ENCODE measurements at places on chromosomes 7 and 10. TPM values are rescaled to one million over a fixed set of nuclear protein-coding genes. Genes with fewer than 3 reads are reported as not detected.

DNA sequence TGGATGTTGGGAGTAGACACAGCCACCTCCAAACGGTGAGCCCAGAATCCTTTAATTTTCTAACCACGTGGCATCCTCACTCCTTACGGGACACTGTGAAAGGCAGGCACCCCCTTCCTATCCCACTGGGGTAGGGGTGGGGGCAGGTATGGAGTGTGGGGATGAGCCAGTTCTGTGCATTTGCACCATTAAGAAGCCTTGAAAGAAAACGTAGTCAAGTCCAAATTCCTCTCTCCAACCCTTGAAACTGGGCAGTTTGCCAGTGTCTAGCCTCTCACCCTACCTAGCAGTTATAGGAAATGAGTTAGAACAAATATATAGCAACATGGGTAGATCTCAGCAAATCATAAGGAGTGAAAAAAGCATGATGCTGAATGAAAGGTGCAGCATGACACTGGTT is 92.4 kb upstream of the LEP start:
- no peak overlapping the region for H3K4me3 ChIP-seq
- H3K27ac ChIP-seq: no peak overlapping the region
- no peak for DNase-seq
- H3K4me1 ChIP-seq: no peaks in the 10 kb centered on the region
- H3K27me3 ChIP-seq: no peaks in the 10 kb centered on the region
- no peaks in the 10 kb centered on the region for H3K36me3 ChIP-seq

GRCh38 chr10:122499491-122499941 is 38.2 kb downstream of the HTRA1 start:
- DNase-seq: no peak
- no peak overlapping the region for H3K27ac ChIP-seq
- peaks cover 3% of the 10 kb centered on the region for H3K27me3 ChIP-seq
- no peaks in the 10 kb centered on the region for H3K4me1 ChIP-seq
- H3K36me3 ChIP-seq: no peaks in the 10 kb centered on the region

DNA sequence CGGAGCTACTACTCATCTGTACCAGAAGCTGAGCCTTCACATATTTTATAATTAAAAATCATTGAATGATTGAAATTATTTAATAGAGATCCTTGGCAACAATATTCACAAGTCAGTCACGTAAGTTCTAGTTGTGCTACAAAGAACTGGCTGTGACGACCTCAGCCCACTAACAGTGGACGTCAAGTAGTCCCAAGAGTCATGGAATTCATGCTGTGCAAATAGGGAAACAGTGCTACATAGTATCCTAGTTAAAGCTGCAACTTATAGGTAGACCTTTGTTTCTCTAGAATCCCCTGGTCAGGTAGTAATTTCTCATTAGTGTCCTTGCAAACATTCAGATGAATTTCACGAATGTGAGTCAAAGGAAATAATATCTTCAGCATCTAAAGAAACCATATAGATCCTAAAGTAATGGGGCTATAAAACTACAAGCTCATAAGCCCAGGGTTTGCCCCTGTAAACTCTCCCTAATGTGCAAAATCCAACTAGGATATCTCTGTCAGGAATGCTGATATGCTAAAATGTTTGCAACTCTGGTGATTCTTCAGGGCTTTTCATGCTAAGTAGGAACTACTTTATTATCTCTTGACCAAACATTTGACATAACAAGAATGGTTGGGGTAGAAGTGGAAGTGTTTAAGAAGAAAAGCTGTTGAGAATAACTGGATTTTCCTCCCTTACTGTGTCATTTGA is 31.2 kb downstream of the CFAP69 start:
- no peak for DNase-seq
- H3K27me3 ChIP-seq: no peaks in the 10 kb centered on the region
- H3K4me1 ChIP-seq: no peaks in the 10 kb centered on the region

Gene YKT6
- total RNA-seq: 74.6 TPM

Gene STAG3
- 81.7 TPM for total RNA-seq

GRCh38 chr10:59131666-59132065 is 44.8 kb upstream of the PHYHIPL start:
- H3K36me3 ChIP-seq: no peaks in the 10 kb centered on the region
- no peak overlapping the region for H3K27ac ChIP-seq
- H3K4me3 ChIP-seq: no peak overlapping the region
- no peaks in the 10 kb centered on the region for H3K27me3 ChIP-seq

GRCh38 chr10:91805110-91805838 is 7.0 kb downstream of the TNKS2 start:
- H3K27me3 ChIP-seq: no peaks in the 10 kb centered on the region
- H3K36me3 ChIP-seq: no peaks in the 10 kb centered on the region
- no peak overlapping the region for H3K27ac ChIP-seq
- DNase-seq: no peak

GRCh38 chr7:45980181-45980905 is 59.3 kb upstream of the IGFBP3 start:
- H3K27me3 ChIP-seq: no peaks in the 10 kb centered on the region
- DNase-seq: no peak
- H3K36me3 ChIP-seq: no peaks in the 10 kb centered on the region
- H3K27ac ChIP-seq: no peak overlapping the region
- no peak overlapping the region for H3K4me3 ChIP-seq

Gene PDE1C
- 2.0 TPM for total RNA-seq

DNA sequence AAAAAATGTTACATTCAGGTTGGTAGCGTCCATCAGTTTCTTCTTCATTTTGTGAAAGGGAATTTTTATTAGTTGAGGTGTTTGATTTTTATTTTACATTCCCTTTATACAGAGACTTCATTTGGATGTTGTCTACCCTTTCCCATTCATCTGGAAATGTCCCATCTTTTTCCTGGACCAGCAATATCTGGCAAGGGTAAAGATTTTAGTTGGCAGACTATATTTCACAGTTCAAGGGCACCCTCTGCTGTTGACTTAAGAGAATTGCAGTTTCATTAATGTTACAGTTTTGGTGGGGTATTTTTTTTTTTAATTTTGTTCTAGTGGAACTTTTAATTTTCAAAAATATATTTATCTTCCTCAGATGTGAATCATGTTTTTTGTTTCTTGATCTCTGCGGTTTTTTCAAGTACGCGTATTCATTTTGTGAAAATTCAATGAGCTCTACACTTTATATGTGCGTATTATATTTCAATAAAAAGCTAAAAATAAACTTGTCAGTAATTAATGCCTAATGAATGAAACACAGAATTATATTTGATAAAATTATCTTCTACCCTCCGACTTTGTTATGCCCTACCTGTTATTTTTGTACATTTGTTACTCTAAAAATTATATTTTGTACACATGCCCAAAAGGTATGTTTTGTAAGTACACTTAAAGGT is 97.9 kb upstream of the KLF14 start:
- H3K27me3 ChIP-seq: no peaks in the 10 kb centered on the region
- H3K4me3 ChIP-seq: no peak overlapping the region
- no peak overlapping the region for H3K27ac ChIP-seq
- no peak for DNase-seq
- no peaks in the 10 kb centered on the region for H3K36me3 ChIP-seq

DNA sequence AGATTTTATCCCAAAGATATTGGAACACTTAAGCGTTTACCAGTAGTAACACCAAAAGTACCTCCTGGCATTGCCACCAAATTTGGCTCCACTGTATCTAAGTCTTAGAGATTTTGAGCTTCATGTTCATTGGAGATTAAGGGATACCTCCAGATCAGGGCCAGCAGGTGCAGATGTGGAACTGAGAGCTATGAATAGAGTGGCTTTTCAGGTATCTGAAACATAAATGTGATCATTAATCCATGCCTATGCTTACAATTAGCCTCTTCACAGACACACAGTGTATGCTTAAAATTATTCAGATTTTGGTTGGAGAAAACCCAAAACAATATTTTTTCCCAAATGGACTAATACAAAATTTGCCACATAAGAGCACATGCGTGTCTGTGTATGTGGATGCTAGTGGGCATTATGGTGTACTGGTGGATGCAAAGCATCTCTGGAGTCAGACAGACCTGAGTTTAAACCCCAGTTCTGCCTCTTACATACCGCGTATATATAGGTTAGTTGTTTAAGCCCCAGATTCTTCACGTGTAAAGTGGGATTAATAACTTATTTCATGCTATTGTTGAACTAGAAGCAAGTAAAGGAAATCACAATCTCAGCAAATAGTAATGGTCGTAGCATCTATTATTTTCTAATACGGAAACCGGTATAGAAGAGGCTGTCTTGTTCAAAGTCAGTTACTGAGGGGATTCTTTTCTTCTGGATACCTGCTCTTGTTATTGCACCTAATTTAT is 6.8 kb upstream of the LRRC4 start:
- no peak overlapping the region for H3K27ac ChIP-seq
- no peaks in the 10 kb centered on the region for H3K27me3 ChIP-seq
- no peak for DNase-seq
- H3K4me1 ChIP-seq: peaks cover 45% of the 10 kb centered on the region
- peaks cover 7% of the 10 kb centered on the region for H3K36me3 ChIP-seq

Gene GIMAP8
- total RNA-seq: 6.2 TPM

Gene SFRP5
- not detected for total RNA-seq

Gene C10orf105
- 0.03 TPM for total RNA-seq

- H3K4me1 ChIP-seq: no peaks in the 10 kb centered on the region
- H3K36me3 ChIP-seq: no peaks in the 10 kb centered on the region
- H3K4me3 ChIP-seq: no peak overlapping the region
- H3K27me3 ChIP-seq: no peaks in the 10 kb centered on the region
- DNase-seq: no peak
These were observed 21.3 kb upstream of the ARHGAP21 start for GRCh38 chr10:24744946-24745345.

GRCh38 chr7:68470836-68471435 is 1127.3 kb upstream of the AUTS2 start:
- DNase-seq: no peak
- H3K27ac ChIP-seq: no peak overlapping the region
- H3K36me3 ChIP-seq: no peaks in the 10 kb centered on the region
- no peaks in the 10 kb centered on the region for H3K4me1 ChIP-seq

DNA sequence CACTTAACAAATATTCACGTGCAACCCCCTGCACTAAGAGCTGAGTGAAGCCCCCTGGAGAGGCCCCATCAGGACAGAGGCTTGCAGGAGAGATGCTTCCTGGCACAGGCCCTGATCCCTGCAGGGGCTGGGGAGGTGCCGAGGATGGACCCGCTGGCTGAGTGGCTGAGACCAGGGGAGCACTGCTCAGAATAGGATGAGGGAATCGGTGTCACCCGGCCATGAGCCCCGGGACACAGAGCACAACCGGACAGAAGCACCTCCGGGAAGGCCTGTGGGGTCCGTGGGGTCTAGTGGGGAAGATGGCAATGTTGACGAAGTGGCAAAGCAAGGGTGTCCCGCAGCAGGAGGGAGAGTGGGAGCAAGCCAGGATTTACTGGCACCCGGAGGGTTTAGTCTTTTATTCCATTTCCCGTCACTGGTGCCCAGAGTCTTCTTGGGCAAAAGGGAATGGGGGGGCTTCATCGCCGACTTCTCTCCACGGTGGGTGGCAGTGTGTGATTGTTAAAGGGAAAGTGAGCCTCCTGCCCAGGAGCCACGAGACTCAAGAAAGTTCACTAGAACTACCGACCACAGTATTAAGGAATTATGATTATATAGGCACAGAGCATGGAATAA is 140.7 kb downstream of the ADARB2 start:
- H3K4me1 ChIP-seq: no peaks in the 10 kb centered on the region
- DNase-seq: no peak
- H3K27me3 ChIP-seq: no peaks in the 10 kb centered on the region
- H3K4me3 ChIP-seq: no peak overlapping the region
- H3K36me3 ChIP-seq: no peaks in the 10 kb centered on the region
- H3K27ac ChIP-seq: no peak overlapping the region

Gene AOAH
- total RNA-seq: 1.6 TPM

- H3K4me3 ChIP-seq: no peak overlapping the region
- no peaks in the 10 kb centered on the region for H3K36me3 ChIP-seq
These were observed 20.9 kb upstream of the PRKAR2B start for GRCh38 chr7:107023522-107024151.

DNA sequence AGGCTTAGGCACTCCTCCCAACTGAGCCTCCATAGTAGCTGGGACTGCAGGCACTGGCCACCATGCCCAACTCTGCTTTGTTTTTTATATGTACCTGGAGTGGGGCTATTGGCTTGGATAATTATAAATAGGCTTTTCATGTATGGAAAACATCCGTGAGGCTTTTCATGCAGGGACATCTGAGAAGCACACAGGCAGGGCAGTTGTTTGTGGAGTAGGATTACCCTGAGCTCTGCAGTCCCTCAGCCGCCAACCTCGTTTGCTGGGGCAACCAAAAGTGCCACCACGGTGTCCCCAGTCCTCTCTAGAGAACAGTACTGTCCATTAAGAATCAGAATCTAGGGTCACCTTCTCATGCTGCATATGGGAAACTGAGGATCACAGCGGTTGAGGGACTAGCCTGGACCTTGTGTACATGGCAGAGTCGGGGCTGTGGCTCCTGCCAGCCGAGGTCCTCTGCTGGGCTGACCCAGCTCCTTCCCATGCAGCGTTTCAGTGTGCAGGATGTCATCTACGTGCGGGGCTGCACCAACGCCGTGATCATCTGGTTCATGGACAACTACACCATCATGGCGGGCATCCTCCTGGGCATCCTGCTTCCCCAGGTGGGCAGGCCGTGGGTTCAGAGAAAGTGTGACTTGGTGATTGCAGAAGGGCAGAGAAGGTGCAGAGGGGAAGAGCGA is 54.5 kb downstream of the TSPAN15 start:
- no peak overlapping the region for H3K4me3 ChIP-seq
- no peak for DNase-seq
- no peaks in the 10 kb centered on the region for H3K27me3 ChIP-seq
- no peak overlapping the region for H3K27ac ChIP-seq
- H3K36me3 ChIP-seq: no peaks in the 10 kb centered on the region
- no peaks in the 10 kb centered on the region for H3K4me1 ChIP-seq

Gene COL28A1
- total RNA-seq: not detected

DNA sequence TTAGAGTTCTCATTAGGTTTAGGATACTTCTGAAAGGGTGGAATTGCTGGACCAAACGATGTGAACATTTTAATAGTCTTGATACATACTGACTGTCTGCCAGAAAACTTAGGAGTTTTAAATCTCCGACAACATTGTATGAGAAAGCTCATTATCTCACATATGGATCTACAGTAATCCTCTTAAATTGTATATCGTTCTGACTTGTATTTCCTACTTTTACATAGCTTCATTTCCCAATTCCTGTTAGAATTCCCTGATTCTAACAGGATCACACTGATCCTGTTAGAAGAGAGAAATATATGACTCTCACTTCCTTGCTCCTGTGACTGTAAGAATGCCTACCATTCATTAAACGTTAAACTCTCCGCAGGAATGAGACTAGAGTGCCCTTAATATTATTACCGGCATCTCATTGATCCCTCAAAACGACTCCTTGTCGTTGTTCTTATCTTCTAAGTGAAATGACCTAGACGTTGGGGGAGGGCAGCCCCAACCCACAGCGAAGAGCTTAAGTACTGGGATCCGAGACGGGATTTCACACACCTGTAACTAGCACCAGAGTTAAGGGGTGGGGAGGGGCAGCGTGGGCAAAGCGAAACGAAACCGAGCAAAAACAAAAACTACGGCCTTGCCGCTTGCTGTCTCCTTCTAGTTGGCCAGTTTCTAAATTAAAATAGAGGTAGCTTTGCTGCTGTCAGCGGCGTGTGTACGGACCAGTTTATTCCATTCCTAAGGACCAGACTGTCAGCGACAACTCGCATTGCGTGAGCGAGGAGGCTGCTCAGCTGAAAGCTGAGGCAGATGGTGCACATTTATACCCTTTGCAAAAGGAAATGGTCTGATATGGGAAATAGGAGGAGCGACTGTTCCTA is 678 bp upstream of the TMEM106B start:
- H3K4me3 ChIP-seq: peak overlapping the region; percentile 70
- peaks cover 4% of the 10 kb centered on the region for H3K4me1 ChIP-seq
- H3K27me3 ChIP-seq: no peaks in the 10 kb centered on the region
- 0 out of 2 replicates have a peak overlapping the region, but pooled peaks have one; percentile 3 for H3K27ac ChIP-seq
- no peak for DNase-seq
- H3K36me3 ChIP-seq: no peaks in the 10 kb centered on the region
